ENCODE measurements at places on chromosomes 12 and 14.

GRCh38 chr12:67208281-67209067 lies 60.7 kb upstream of the CAND1 start:
- no peak for DNase-seq

GRCh38 chr12:119128527-119128926 lies 50.2 kb upstream of the HSPB8 start:
- no peak for DNase-seq

DNA sequence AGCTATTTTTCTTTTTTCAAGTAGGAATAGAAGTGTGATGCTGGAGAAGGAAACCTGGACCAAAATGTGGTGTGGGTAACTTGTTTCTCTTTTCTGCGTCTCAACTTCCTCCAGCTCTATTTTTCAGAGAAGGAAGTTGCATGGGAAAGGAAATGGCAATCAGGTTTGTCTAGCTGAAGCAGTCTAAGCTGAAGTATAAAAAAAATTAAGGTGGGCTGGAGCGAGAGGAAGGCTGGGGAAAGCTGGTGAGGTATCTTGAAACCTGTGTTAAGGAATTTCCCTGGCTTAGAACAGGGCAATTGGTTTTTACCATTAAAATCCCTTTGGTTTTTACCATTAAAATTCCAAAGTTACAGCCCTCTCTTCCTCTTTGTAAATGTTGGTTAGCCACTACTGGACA lies 34.2 kb upstream of the NINJ2 start:
- DNase-seq: no peak

DNA sequence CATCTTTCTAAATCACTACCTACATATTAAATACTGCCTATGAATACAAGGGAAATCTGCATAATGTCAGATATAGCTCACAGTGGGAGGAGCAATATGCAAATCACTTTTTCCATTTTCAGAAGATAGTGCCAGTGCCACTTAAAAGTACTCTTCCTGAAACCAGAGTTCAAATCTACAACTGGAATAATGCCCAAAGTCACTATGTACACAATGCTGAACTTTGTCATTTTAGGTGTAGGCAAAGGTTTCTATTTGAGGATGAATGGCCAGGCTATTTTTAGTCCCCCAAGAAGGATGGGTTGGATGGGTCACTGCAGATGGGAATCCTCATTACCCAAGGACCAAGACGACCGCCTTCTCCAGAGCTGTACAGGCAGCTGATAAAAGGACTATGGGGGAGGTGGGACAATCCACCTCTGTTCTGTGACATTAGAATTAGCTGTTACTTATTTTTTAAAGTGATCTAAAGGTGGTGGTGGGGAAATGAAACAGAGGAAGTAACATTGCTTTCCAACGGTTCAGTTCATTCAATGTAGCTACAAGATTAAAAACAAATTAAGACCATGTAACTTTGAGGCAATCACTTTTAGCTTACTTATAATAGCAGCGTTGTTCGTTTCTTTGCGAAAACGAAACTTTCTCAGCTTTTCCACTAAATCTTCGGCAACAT lies 5.6 kb downstream of the GMFB start:
- no peak for DNase-seq

DNA sequence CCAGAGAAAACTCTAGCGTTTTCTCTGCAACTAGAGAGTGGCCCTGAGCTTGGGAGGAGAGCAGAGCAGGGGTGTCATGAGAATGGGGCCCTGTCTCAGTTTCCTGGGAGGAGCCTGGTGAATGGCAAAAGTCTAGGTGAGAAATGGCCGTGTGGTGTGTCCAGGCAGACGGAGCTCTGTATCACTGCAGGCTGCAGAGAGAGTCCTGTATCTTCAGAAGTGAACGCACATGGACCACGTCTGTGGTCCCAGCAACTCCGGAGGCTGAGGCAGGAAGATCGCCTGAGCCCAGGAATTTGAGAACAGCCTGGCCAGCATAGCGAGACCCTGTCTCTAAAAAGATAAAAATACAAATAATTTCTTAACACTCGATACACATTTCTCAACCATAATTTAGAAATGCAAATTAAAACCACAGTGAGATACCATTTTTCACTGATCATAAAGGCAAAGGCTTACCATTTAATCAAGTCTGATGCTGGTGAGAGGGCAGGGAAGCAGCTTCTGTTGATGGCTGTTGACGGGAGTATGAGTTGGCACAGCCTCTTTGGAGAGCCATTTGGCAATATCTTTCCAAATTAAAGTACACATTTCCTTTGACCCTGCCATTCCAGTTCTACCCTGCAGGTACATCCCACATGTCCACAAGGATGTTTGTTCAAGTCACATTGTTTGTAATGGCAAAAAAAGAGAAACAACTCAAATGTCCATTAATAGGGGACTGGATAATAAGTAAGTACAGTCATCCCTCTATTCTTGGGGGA lies 51.0 kb downstream of the NFKBIA start:
- no peak for DNase-seq

GRCh38 chr14:74612350-74613021 lies 449 bp upstream of the LTBP2 start:
- peak; percentile 96 for DNase-seq

DNA sequence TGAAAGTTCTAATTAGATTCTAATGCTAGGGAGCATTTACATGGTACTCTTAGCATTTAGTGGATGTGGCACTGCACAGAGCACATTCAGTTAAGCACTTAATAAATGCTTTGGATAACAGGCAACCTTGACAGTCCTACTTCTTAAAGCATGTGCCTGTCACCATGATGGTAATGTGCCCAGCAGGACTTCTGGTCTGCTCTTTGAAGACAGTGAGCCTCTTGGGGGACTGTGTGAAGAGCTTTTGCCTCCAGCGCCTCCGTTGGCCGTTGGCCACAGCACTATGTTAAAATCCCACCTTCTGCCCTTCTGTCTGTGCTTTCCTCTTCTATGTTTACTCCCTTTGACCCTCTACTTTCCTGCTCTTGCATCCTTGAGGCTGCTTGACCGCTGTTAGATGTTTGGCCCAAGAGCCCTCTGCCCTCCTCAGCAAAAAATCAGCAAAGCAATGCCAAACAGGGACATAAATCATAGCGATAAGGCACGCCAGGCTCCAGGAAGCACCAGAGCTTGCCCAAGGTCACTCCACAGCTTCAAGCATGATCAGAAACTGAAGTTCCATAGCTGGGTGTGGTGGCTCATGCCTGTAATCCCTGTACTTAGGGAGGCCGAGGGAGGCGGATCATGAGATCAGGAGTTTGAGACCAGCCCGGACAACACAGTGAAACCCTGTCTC lies 8.3 kb downstream of the CDKL1 start:
- DNase-seq: no peak

DNA sequence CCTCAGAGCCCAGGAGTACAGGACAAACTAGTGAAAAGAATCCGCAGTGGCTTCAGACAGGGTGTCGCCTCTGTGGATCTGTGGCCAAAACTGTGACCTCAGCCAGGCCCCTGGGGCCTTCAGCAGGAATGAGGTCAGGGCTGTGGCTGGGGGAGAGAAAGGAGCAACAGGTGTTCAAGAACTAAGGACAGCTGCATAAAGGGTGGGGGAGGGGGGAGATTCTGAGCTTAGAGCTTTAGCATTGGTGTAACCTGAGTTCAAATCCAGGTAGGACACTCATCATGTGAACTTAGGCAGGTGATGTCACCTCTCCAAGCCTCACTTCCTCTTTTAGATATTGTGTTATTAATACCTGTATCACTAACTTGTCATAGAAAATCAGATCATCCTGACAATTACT lies 40.9 kb upstream of the CORO1C start:
- DNase-seq: no peak

DNA sequence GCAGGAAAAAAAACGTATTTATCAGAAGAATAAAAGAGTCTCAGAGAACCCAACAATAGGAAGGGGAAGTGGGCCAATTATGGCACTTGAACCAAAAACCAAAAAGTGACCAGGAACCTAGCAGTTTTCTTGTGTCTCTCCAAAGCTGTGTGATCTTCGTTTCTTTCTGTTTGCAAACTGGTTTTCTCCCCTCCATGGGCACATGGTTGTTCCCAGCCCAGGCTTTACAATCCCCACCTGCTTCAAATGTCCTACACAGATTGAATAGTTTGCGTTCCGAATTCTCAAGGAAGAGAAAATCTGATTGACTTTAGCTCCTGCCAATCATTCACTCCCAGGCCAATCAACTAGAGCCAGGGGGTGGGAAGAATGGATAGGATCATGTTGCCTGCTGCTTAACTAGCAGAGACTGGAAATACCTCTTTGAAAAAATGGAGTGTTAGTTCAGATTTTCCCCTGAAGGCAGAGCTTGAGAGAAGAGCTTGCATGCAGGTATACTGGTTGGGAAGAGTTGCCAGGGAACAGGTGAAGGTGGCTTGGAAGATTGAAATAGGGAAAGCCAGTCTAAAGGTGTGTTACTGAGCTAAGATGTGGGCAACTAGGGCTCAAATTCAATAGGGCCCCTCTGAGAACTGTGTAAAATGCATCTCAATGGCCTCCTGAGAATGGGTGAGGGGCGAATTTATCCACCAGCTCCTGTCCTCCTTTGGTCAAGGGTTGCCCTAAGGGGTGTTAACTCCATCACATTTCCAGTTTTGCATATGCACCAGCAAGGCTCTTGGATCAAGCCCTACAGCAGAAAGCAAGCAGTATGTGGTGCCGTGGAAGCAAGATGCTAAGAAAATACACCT lies 106.4 kb upstream of the SRRM4 start:
- no peak for DNase-seq

DNA sequence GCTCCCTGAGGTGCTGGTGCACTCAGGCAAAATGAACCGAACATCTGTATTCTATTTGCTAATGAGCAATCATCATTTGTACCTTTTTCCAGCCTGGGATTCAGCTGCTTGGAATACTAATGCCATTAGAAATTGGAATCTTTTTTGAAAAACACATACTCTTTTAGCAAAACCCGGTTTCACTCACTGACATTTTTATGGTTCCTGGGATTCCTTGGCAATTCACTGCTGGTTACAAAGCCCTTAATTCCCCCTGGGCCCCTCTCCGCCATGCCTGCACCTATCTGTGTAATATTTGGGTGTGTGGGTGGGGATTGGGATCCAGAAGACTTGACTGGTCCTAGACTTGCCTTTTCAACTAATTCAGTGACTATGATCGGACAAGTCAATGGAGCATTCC lies 199.1 kb downstream of the FOXN3 start:
- no peak for DNase-seq
